Dermis microvascular lymphatic vessel endothelial cell (primary cell): ENCODE measurements at places on chromosomes 5 and 9.

DNA sequence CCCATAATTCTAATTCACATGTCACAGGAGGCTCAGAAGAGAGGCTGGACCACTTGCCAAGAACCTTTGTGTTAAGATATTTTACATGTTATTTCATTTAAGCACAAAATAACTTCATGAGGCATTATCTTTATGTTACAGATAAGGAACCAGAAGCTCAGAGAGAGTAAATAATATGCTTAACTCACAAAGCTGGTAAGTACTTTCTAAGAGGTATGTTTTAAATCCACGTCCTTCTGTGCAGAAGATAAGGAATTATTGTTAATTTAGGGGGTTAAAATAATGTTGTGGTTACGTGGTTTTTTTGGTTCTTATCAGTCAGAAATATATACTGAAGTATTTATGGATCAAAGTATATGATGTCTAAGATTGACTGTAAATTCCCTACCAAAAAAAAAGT, 8.0 kb downstream of the STRBP start:
- DNase-seq: no peak

- DNase-seq: no peak
Observed at GRCh38 chr5:150034662-150035061, 34.1 kb downstream of the HMGXB3 start.

DNA sequence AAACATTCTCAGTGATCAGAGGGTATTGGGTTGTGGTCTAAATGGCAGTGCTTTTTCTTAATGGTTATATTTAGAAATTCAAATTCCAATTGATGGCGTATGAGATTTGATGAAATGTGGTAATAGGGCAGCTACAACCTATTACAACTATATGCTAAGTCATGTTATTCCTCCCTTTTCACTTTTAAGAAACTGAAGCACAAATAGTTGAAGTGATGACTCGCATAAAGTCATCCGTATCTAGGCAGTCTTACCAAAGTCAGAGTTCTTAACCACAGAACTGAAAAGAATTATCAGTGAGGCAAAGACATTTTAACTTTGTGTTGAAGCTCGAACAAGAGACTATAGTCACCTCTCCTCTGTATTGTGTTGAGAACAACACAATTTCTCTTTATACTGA, 28.2 kb downstream of the C9orf152 start:
- DNase-seq: no peak

DNA sequence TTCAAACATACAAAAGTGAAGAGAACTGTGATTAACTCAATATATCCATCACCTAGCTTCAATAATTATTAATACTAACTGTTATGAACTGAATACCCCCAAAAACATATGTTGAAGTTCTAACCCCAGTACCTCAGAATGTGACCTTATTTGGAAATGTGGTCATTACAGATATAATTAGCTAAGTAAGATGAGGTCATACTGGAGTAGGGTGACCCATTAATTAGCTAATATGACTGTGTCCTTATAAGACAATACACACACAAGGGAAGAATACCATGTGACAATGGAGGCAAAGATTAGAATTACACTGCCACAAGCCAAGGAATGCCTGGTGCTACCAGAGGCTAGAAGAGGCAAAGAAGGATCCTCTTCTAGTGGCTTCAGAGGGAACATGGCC, 7.8 kb downstream of the RRAGA start:
- DNase-seq: no peak

- no peak for DNase-seq
Observed at GRCh38 chr5:36948041-36948440, 71.5 kb downstream of the NIPBL start.

DNA sequence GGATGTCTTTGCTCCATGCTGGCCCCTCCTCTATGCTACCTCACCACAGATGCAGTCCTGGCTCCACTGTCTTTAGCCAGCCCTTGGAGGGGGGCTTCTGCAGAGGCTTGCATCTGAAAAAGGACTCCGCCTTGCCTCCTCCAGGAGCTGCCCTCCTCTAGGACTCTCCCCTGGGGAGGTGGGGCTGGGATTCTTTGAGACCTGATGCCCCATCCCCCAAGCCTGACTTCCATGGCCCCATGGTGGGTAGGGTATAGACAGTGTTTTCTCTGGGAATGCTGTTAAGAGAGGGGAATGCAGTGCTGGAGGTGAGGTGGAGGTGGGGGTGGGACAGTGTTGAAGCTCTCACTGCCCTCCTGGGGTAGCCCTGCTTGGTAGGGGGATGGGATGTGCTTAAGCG, 14.3 kb downstream of the JADE2 start:
- DNase-seq: no peak

DNA sequence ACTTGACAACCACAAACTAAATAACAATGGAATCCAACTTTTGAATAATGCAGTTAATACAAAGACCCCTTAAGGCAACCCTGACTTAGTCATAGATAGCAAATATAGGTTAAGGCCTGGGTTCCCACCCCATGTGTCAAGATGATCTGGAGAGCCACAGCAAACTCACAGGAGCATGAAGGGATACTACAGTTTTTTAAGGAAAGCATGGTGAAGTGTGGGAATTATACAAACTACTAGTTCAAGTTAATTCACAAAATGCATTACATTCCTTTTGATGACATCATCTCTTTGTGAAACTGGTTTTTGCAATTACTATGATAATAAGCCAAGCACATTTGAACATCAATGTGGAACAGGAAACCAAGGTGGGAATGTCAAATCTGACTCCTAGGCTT, 50.6 kb downstream of the LHFPL2 start:
- peak; percentile 75 for DNase-seq

GRCh38 chr9:134494905-134495304, 146.7 kb upstream of the COL5A1 start:
- no peak for DNase-seq
